ENCODE measurements at places on chromosomes 1 and 21.

DNA sequence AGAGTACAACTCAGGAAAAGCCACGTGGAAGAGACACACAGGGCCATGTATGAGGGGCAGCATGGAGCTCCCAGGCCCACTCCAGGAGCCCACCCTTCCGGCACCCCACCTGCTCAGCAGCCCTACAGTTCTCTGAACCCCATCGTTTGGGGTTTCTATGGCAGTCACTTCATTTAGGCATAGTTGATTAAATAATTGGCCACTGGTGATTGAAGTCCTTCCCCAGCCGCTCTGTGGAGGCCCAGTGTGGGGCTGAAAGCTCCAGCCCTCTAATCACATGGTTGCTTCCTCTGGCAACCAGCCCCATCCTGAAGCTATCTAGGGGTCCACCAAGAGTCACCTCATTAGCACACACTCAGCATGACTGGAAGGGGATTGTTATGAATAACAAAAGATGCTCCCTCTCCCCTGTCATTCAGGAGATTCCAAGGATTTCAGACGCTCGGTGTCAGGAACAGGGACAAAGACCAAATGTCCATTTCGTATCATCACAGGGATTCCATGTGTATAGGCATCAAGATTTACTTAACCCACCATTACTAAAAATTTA is 12.2 kb upstream of the S100A7A start:
- no peak for DNase-seq

GRCh38 chr21:26019236-26019635 is 151.3 kb downstream of the APP start:
- DNase-seq, result no peak

- no peak for DNase-seq
Measured at GRCh38 chr1:11342621-11343032, 69.6 kb downstream of the UBIAD1 start.

- DNase-seq, result no peak
Measured at GRCh38 chr1:157145076-157145475, 6.9 kb upstream of the ETV3 start.

DNA sequence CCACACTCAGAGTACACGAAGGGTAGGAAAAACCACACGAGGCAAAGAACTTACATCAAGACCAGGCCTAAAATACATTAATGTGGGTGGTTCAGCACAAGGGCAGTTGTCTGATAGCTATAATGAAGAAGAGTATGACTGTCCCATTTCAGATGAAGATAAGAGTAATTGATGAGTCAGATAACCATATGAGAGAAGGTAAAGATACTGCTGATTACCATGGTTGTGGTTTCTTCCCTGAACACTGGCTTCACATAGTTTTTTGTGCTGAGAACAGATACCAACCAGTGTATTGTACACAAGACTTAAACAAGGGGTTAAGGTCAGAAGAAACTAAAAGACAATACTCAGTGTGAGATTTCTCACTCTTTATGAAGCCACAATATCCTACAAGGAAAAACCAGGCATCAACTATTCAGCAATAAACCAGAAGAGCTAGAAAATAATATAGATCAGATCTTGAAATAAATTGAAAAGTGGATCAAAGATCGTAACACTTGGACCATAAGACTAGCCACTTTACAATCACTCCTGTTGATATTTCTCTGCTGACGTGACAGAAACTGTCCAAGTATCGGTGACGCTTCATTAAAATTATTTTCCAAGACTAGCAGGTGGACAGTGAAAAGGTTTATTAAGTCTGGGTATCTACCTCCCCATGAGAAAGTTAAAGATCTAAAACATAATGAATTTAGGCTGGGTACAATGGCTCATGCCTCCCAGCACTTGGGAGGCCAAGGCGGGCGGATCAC is 28.6 kb downstream of the PUM1 start:
- DNase-seq, result no peak

- no peak for DNase-seq
Measured at GRCh38 chr1:232915212-232915611, 35.2 kb upstream of the NTPCR start.
